Lung microvascular endothelial cell (primary cell): ENCODE measurements at places on chromosomes 3 and 15. TPM values are rescaled to one million over a fixed set of nuclear protein-coding genes. Genes with fewer than 3 reads are reported as not detected.

CHRD gene
- total RNA-seq, result 0.20 and 0.22 TPM in 2 replicates

UPK1B gene
- total RNA-seq, result under 0.01 TPM in 1 of 2 replicates, not detected in the other

RPS17 gene
- 2,061 and 2,587 TPM in 2 replicates for total RNA-seq

OR5K2 gene
- not detected in 2 replicates for total RNA-seq

SORD gene
- total RNA-seq, result 1.4 and 2.8 TPM in 2 replicates

CYB561D2 gene
- 15.5 and 21.6 TPM in 2 replicates for total RNA-seq

C15orf62 gene
- 0.22 and 0.40 TPM in 2 replicates for total RNA-seq

FEZF2 gene
- not detected in 2 replicates for total RNA-seq

ZPLD1 gene
- not detected in 2 replicates for total RNA-seq

NANOGP8 gene
- not detected in 2 replicates for total RNA-seq

MNS1 gene
- 0.20 and 0.22 TPM in 2 replicates for total RNA-seq

NEIL1 gene
- 7.0 and 13.3 TPM in 2 replicates for total RNA-seq

ADAMTSL3 gene
- 12.0 and 12.5 TPM in 2 replicates for total RNA-seq

CLK3 gene
- total RNA-seq, result 31.6 and 48.2 TPM in 2 replicates

SUSD5 gene
- total RNA-seq, result under 0.01 and 0.87 TPM in 2 replicates

SLC28A1 gene
- not detected in 2 replicates for total RNA-seq

CYP19A1 gene
- not detected in 2 replicates for total RNA-seq

GXYLT2 gene
- total RNA-seq, result under 0.01 and 0.22 TPM in 2 replicates

CCR8 gene
- not detected in 2 replicates for total RNA-seq

CDC25A gene
- total RNA-seq, result 5.0 and 7.0 TPM in 2 replicates

SLC4A7 gene
- total RNA-seq, result 26.8 and 39.1 TPM in 2 replicates

UROC1 gene
- total RNA-seq, result not detected in 2 replicates

SRP14 gene
- total RNA-seq, result 158 and 164 TPM in 2 replicates

GREM1 gene
- under 0.01 TPM in 2 replicates for total RNA-seq

MUSTN1 gene
- total RNA-seq, result 0.20 TPM in 1 of 2 replicates, not detected in the other

NXPE3 gene
- total RNA-seq, result 6.3 and 6.5 TPM in 2 replicates

CPA3 gene
- total RNA-seq, result under 0.01 TPM in 1 of 2 replicates, not detected in the other

CYP8B1 gene
- not detected in 2 replicates for total RNA-seq

ELP6 gene
- 29.2 and 31.2 TPM in 2 replicates for total RNA-seq

RPP14 gene
- total RNA-seq, result 11.8 and 12.3 TPM in 2 replicates

CYP11A1 gene
- not detected in 2 replicates for total RNA-seq
